ENCODE measurements at places on chromosomes 13 and 19.

- no peak for DNase-seq
Observed at GRCh38 chr13:40764587-40765403, 6.2 kb downstream of the MRPS31 start.

GRCh38 chr19:44212866-44213346 is 574 bp downstream of the ZNF227 start:
- peak; percentile 9 for DNase-seq

DNA sequence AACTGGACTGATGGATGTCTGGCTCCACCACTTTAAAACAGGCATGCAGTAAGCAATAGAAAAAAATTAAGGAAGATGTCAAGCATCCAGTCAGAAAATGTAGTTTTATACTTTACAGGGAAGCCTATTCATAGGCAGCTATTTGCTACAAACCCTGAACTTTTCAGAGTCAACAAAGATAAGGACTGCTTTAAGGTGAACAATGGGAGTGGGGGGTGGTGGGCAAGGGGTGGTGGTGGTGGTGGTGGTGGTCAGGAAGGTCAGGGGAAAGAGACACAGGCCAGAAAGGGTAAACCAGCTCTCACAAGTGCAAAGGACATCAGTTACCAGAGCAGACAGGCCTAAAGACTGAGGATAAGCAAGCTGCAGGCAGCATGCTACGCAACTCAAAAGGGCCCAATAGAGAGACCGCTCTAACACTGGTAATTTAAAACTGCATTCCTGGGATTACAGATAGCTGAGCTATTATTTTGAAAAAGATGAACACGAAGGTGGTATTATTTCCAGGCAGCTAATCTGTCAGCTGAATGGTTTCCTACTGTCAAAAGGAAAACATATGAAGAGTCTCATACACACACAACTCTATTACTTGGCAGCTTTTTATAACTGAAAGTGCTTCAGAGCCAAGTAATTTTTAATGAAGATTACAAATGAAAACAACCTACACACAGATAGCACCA is 14.8 kb downstream of the BRD4 start:
- no peak for DNase-seq

DNA sequence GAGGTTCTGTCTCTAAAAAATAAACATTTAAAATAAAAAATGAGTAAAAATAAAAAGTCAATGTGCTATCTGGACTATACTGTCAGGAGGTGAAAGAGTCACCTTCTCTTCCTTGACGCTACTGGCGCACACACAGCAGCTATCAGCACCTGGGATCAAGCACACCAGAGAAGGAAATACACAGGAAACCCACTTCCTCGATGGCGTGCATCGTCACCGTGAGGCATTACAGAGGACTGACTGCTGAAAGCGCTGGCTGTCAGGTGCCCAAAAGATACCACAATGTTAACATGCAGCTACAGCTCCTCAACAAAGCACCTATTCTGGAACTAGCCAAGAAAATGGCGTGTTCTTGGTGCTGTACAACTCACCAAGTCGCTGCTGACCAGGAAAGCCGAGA is 6.1 kb downstream of the SLC35E1 start:
- no peak for DNase-seq

- no peak for DNase-seq
Observed at GRCh38 chr19:46351241-46352041, 4.6 kb downstream of the PPP5C start.

GRCh38 chr19:16899566-16900075 is 10.8 kb downstream of the F2RL3 start:
- DNase-seq: peak; percentile 77

GRCh38 chr13:99658261-99658991 is 157.2 kb downstream of the TM9SF2 start:
- DNase-seq: peak; percentile 63

- DNase-seq: peak; percentile 3
Observed at GRCh38 chr19:56748378-56748777, 76.8 kb upstream of the ZNF835 start.

DNA sequence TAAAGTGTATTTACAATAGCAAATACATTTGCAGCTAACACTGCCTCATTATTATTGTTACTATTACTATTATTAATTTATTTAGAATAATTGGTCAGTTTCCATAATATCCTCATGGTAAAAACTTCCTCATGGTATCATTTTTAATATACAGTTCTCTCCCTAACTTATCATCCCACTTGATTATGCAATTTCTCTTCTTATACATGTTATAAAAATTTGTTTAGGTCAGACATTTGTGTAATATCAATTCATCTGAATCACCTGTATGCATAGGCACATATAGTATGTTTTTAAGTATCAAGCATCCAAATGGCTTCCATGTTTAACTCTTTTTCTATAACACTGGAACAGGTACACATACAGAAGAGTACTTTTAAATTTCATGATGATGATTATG is 210.8 kb upstream of the STARD13 start:
- DNase-seq: no peak

- peak; percentile 94 for DNase-seq
Observed at GRCh38 chr13:47457626-47458025, 543.4 kb downstream of the SUCLA2 start.

- DNase-seq: no peak
Observed at GRCh38 chr19:44776402-44777096, 1.1 kb upstream of the CBLC start.

GRCh38 chr19:4367781-4368127 is 24.4 kb downstream of the MPND start:
- DNase-seq: no peak

DNA sequence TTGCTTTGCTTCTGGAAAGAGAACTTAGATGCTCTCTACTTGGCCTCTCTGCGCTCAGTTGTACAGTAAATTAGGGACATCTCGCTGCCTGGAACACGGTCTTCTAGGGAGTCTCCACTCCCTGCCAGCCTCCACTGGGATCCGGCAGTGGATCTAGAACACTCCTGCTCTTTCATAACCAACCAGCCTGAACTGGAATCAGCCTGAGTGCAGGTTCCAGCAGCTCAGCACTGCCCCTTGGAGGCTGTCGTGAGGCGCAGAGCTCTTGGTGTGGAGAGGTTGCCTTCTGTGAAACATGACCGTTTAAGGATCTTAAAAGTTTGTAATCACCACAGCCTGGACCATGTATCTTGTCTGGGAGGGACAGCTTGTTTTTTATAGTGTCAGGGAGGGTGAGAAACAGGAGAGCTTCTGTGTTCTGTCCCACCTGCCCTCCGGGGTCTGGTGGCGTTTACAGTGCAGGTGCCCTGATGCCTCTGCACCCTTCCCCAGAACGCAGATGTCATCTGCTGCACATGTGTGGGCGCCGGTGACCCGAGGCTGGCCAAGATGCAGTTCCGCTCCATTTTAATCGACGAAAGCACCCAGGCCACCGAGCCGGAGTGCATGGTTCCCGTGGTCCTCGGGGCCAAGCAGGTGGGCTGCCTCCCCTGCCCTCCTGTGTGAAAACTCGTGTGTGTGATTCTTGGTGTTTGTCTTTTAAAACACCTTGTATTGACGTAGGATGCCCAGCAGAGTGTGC is 24.8 kb downstream of the UPF1 start:
- no peak for DNase-seq

Data from inflammatory macrophage treated with lipopolysaccharide for 1 hour (primary cell).